ENCODE measurements at places on chromosomes 13 and 19. TPM values are rescaled to one million over a fixed set of nuclear protein-coding genes. Genes with fewer than 3 reads are reported as not detected.

Gene ZNF793
- 9.9 TPM for total RNA-seq

Gene GSX1
- not detected for total RNA-seq

Gene ZFP30
- 29.4 TPM for total RNA-seq

Gene KCNC3
- 19.1 TPM for total RNA-seq

Gene GPR4
- 9.4 TPM for total RNA-seq

Gene CYP4F3
- 0.59 TPM for total RNA-seq

Gene MED29
- total RNA-seq, result 65.6 TPM

Gene TRIP10
- total RNA-seq, result 65.8 TPM

Gene DENND1C
- 1.3 TPM for total RNA-seq

Gene BEST2
- total RNA-seq, result not detected

Gene CYP4F11
- total RNA-seq, result 39.5 TPM

Gene C19orf73
- 3.8 TPM for total RNA-seq

Gene TSKS
- total RNA-seq, result not detected

Gene LRRC63
- total RNA-seq, result not detected

Gene FGF22
- not detected for total RNA-seq

Gene PNMA8B
- 1.5 TPM for total RNA-seq

Gene NLRP11
- not detected for total RNA-seq

Gene KLK6
- not detected for total RNA-seq

Gene ZNF260
- total RNA-seq, result 17.8 TPM

Gene CDK8
- 14.2 TPM for total RNA-seq

Gene FOSB
- 1.6 TPM for total RNA-seq

Gene CD37
- 2.1 TPM for total RNA-seq

Gene ZNF729
- not detected for total RNA-seq

Gene PNMA8A
- total RNA-seq, result 24.6 TPM

Gene GDF15
- total RNA-seq, result 9.9 TPM

Gene C19orf18
- not detected for total RNA-seq

Gene DNAJC15
- 11.0 TPM for total RNA-seq

Gene PRR19
- 0.45 TPM for total RNA-seq

Gene CLEC17A
- not detected for total RNA-seq

Gene USP12
- total RNA-seq, result 29.8 TPM

Gene MATK
- 3.0 TPM for total RNA-seq

Gene HSPB6
- 23.9 TPM for total RNA-seq

Gene SOX1
- not detected for total RNA-seq

Gene FPR1
- total RNA-seq, result 1.7 TPM

Gene CTXN1
- 2.6 TPM for total RNA-seq

Gene FCER2
- total RNA-seq, result not detected

Gene CYP2A7
- not detected for total RNA-seq

Gene DAPK3
- 35.3 TPM for total RNA-seq

Gene ZNF99
- 0.27 TPM for total RNA-seq

Gene AXL
- 44.1 TPM for total RNA-seq

Gene NAPSA
- total RNA-seq, result 0.46 TPM

Gene RNF17
- total RNA-seq, result 0.13 TPM

Gene SLC5A5
- total RNA-seq, result 4.3 TPM

All from thyroid gland (tissue), 4 donors.